ENCODE measurements at places on chromosomes 2 and 18.
A peak's percentile ranks its signal among the peaks of the same experiment; 100 is the strongest.

DNA sequence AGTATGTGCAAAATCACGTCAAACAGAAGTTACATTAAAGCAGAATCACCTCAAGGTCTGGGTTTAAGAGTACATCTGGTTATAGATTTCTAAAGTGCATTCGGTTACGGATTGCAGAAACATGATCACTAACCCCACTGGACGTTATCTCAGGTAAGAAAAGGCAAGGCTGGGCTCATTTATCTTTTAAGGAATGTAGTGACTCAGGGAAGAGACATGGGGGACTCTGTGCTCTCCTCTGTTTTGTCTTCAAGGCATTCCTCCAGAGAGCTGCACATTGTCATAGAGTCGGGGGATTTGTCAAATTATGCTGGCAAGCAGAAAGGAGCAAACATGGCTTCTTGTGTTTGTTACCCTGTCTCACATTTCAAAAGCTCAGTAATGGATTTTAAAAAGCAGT, 14.3 kb downstream of the WDSUB1 start:
- DNase-seq, result no peak

DNA sequence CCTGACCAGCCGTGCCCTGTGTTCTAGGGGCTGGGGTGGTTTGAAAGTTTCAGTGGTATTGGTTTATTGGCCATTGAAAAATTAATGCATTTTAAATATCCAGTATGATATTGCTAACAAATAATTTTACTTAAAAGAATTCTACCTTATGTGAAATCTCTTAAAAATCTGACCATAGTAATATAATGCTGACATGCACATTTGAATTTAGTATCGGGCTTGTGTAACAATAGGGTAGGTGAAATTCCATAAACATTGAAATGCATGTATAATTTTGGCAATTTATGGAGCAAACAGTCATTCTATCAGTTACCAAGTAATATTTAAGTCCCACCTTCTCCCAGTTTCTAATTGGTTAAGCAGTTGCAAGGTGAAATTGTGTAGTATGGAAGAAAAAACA, 170.5 kb downstream of the DCDC2C start:
- DNase-seq, result no peak

GRCh38 chr2:68732036-68732932, 2.3 kb upstream of the ARHGAP25 start:
- peak; percentile 42 for DNase-seq

DNA sequence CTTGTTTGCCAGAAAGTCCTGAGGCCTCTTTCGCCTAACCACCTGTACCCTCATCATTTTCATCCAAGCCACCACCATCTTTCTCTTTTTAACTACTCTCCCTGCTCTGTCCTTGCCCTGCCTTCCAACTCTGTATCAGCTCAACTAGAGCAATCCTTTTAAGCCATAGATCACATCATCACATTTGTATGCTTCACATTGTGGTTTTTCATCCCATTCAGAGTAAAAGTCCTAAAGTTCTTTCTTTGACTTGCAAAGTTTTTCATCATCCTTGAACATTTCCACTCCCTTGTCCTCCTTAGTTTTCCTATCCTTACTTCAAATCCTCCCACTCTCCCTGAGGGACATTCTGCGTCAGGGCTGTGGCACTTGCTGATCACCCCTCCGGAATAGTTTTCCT, 73.9 kb downstream of the SLC39A10 start:
- no peak for DNase-seq

DNA sequence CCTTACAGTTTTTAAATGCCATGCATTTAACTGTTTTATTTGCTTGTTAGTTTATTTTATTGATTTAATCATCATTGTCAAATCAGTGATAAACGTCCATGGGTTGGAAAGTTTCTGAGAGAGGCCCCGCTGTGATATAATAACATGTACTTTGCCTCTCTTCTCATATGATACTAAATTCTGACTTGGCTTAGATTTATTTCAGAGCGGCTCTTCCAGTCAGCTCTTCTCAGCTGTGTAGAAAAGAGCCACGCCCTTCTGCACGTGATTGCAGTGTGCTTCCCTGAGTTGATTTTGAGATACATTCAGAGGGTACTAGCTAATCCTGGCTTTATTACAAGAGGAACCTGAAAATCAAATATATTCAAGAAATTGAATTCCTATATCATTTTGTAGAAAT, 218.6 kb downstream of the KCNE4 start:
- no peak for DNase-seq

- no peak for DNase-seq
Observed at GRCh38 chr2:9110346-9110884, 96.2 kb upstream of the ASAP2 start.

DNA sequence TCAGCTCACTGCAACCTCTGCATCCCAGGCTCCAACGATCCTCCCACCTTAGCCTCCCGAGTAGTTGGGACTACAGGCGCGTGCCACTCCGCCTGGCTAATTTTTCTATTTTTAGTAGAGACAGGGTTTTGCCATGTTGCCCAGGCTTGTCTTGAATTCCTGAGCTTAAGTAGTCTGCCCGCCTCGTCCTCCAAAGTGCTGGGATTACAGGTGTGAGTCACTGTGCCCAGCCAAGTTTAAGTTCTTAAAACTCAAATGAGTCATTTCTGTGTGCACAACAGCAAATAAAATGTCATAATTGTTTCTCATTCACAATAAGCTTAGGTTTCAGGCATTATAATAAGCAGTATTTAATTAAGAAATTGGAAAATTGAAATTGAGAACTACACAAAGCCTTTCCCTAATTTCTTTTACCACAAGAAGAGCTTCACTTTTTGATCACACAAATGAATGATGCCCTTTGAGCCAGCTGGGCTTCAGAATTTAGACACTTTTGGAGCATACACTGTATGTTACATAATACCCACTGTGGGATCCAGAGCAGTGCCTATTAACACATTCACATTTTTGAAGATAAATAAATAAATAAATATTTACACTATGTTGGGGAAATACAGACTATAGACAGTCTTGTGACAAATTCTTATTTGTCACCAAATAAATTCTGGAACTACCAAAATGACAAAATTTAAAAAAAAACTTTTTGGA, 8.6 kb upstream of the ME2 start:
- DNase-seq, result peak; percentile 45

GRCh38 chr2:171185941-171186340, 25.2 kb upstream of the TLK1 start:
- no peak for DNase-seq

GRCh38 chr18:75377258-75377657, 50.2 kb downstream of the SMIM21 start:
- DNase-seq, result no peak

GRCh38 chr2:27805180-27805579, 33.7 kb downstream of the MRPL33 start:
- no peak for DNase-seq

DNA sequence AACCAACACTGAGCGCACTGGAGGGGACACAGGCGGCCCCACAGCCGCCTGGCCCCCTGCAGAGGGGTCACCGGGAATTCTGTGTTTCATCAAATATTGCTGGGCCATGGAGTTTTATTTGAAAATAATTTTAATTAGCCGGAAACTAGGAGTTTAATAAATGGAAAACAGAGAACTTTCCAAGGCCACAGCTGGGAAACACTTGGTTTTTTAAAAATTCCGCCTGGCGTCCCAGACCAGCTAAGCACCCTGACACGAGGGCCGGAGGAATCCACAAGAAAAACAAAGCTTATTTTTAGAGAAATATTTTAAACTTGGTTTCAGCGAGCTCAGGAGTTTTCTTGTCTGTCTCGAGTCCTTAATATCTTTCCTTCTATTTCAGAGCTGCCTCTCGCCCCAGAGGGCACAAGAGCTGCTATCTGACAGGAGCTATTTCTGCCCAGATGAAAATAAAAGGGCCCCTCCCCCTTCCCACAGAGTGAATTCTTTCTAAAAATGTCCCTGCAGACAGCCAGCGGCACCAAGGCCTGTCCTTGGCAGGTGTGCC, 8.2 kb downstream of the ZFP36L2 start:
- DNase-seq, result no peak

- DNase-seq, result no peak
Observed at GRCh38 chr2:167440382-167440781, 552.1 kb downstream of the XIRP2 start.

DNA sequence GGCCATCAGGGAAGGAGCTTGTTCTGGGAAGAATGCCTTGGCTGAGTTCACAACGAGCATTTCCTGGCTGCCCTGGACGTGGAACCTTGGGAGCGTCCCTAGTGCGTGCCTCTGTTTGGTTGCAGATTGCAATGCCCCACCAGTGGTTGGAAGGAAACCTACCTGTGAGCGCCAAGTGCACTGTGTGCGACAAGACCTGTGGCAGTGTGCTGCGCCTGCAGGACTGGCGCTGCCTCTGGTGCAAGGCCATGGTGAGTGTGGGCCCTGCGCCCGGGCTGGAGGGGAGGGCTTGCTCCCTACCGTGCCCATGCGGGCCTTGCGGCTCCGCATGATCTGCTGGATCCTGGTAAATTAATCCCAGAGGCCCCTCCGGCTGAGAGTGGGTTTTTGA, 81.9 kb downstream of the DGKD start:
- no peak for DNase-seq

- no peak for DNase-seq
Observed at GRCh38 chr2:210792000-210792399, 235.6 kb downstream of the CPS1 start.
